ENCODE measurements at places on chromosomes 1 and 21.

- DNase-seq, result no peak
Observed at GRCh38 chr21:15327637-15328265, 263.0 kb upstream of the NRIP1 start.

DNA sequence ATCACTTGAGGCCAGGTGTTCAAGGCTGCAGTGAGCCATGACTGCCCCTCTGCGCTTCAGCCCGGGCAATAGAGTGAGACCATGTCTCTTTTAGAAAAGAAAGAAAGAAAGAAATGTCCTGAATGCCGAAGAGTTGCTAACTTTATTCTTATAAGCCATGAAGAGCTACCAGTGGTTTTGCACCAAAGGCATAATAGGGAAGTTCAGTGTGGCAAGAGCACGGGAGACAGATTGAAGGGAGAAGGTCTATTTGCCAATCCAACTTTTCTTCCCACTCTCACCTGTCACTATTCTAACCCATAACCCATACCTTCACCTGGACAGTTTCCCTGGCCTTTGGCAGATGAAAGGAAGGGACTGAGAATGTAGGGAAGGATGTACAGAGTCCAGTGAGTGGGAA lies 4.4 kb upstream of the PEA15 start:
- DNase-seq, result no peak

GRCh38 chr21:32515874-32516273 lies 69.4 kb downstream of the TCP10L start:
- no peak for DNase-seq

DNA sequence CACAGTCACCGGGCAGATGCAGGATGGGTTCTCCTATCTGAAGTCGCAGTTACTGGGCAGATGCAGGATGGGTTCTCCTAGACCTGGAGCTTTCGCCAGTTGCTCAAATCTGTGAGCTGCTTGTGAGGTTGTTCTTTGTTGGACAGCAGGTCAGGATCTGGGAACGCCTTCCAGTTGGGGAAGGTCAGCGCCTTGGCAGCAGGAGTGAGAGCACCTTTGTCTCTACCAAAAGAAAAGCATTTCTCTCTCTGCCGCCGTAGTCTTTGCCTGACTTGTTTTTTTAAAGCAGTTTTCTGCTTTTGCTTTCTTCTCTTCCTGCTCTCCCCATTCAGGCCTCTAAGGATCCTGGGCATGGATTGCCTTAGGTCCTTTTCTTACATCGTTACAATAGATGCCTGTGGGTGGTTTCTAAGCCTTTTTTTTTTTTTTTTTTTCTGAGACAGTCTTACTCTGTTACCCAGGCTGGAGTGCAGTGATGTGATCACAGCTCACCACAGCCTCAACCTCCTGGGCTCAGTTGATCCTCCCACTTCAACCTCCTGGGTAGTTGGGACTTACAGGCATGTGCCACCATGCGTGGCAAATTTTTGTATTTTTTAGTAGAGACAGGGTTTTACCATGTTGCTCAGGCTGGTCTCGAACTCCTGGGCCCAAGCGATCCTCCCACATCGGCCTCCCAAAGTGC lies 15.7 kb downstream of the PEX14 start:
- DNase-seq, result no peak

- no peak for DNase-seq
Observed at GRCh38 chr21:33968995-33969348, 53.4 kb upstream of the ATP5PO start.

DNA sequence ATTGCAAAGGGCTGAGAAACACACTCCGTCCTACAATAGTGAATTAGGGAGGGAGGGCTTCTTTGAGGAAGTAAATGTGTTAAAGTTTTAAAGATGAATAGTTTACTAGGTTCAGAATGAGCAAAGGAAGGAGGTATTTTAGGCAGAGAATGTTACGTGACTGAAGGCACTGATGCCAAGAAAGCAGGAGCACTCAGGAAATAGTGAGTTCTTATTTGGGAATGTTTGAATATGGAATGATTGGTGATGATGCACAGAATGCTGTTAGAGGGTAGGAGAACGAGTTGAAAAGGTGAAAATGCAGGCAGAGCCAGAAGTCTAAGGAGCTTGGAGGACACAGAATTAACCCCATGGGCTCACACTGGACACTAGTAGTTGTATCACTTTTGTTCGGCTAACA lies 108.0 kb downstream of the NRIP1 start:
- no peak for DNase-seq

- no peak for DNase-seq
Observed at GRCh38 chr1:204473400-204473965, 21.1 kb downstream of the PIK3C2B start.

DNA sequence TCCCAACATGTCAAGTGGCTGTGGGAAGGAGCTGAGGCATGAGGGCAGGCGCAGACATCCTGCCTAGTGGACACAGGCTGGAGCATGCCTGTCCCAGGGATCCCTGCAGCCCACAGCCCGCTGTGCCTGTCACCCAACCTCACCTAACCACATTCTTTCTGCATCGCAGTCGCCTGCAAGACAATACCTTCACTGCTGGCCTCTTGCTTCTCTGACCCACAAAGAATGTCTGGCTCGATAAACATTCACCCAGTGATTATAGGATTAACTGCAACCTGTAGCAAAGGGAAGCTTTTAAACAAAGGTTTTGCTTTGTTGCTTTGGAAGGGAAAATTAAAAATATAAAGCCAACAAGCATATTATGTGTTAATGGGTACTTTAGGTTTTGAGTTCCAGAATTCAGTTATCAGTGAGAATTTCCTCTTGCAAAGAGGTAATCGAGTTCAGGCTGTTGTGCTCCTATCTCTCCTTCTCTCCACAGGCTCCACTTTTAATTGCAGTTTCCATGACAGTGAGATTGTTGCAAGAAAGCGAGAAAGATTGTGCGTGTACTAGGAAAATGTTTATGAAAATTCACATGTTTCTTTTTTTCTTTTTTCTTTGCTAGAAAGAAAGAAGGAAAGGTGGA lies 40.0 kb upstream of the ZNF648 start:
- no peak for DNase-seq
